ENCODE measurements at places on chromosomes 4 and X.

DNA sequence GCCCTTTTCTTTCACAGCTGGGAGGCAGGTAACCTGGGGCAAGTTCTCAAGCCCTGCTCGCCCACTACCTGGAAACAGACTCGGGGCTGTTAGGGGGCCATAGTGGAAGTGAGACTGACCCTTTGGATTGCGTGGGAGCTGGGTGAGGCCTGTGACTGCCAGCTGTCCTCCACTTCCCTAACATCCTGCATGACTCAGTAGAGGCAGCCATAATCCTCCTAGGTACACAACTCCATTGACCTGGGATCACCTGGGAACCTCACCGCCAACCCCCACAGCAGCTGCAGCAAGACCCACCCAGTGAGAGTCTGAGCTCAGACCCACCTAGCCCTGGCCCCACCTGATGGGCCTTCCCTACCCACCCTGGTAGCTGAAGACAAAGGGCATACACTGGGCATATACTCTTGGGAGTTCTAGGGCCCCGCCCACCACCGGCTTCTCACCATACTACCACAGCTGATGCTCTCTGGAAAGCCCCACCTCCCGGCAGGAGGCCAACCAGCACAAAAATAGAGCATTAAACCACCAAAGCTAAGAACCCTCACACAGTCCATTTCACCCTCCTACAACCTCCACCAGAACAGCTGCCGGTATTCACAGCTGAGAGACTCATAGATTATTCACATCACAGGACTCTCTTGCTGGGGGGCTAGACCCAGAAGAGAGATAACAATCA lies 61.1 kb upstream of the DCTD start:
- no peak for DNase-seq

GRCh38 chr4:7335344-7336066 lies 99.2 kb downstream of the PSAPL1 start:
- DNase-seq, result peak; percentile 57

DNA sequence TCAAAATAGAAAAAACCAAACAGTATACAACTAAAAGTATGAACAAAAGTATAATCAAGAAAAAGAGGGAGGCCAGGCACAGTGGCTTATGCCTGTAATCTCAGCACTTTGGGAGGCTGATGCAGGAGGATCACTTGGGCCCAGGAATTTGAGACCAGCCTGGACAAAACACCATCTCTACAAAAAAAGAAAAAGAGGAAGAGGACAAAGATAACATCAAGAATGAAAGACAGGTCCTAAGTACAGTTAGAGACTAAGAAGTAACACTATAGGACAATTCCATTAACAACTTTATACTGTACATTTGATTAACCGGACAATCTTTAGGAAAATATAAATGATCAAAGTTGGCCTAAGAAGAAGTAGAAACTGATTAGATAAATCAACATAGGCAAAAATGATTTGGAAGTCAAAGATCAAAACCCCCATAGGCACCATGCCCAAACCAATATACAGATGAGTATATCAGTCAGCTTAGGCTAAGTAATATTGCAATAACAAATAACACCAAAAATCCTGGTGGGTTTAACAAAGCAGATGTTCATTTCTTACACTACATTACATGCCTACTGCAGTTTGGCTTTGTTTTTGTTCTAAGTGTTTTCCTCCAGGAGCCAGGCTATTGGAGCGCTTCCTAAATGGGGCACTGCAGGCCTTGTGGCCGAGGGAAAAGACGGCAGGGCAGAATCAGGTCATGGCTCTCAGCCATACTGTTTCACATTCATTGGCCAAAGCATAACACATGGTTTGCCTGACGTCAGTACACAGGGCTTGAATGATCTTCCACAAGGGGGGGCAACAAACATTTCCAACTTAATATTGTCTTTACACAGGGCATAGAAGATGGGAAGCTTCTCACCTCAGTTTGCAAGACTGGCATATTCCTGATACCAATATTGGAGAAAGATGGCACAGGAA lies 42.2 kb upstream of the HGFAC start:
- no peak for DNase-seq

GRCh38 chrX:455673-456072 lies 69.0 kb upstream of the PPP2R3B start:
- no peak for DNase-seq

DNA sequence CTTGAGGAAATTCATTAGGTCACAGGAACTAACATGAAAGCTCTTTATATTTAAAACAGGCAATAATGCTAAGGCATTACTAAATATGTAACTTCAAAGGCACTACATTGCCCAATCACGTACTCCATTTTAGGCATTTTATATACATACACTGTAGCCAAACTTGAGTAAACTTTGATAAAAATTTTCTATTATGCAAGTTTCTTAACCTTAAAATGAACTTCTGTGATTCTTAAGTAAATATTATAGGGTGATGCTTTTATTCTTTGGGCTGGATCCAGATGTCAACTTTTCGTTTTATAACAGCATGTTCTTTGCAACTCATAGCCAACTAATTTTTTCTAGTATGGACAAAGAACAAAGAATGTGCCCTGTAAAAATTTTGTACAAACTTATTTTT lies 28.3 kb upstream of the MAP9 start:
- no peak for DNase-seq

GRCh38 chr4:116059361-116059760 lies 945.9 kb upstream of the NDST4 start:
- DNase-seq, result no peak

- DNase-seq, result no peak
Measured at GRCh38 chrX:71105628-71106027, 912 bp downstream of the CXorf65 start.

- no peak for DNase-seq
Measured at GRCh38 chrX:44062840-44063239, 89.7 kb upstream of the NDP start.

GRCh38 chrX:118975831-118976598 lies 1.6 kb downstream of the LONRF3 start:
- peak; percentile 72 for DNase-seq

- DNase-seq, result no peak
Measured at GRCh38 chrX:78839711-78840110, 92.2 kb downstream of the LPAR4 start.

DNA sequence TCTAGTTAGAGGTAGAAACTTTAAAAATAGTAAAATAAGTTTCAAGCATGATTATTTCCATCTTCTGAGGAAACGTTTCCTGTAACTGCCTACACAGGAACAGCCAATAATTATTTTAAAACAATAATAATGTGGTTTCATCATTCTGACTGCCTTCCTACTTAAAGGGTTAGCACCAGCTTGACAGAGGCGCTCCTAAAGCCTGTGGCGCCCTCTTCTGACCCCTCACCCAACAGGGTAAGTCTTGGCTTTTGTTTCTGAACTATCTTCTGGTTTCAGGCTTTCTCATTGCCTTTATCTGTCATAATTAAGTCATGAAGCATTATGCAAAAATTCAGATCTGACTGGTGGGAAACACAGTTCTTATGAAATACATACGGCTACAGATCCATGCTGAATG lies 96.7 kb downstream of the ITM2A start:
- peak; percentile 71 for DNase-seq

- no peak for DNase-seq
Measured at GRCh38 chr4:5905714-5906113, 12.8 kb upstream of the CRMP1 start.

- peak; percentile 35 for DNase-seq
Measured at GRCh38 chr4:76197971-76198410, 15.6 kb downstream of the SCARB2 start.

- no peak for DNase-seq
Measured at GRCh38 chr4:53068755-53069330, 206.7 kb downstream of the RASL11B start.

DNA sequence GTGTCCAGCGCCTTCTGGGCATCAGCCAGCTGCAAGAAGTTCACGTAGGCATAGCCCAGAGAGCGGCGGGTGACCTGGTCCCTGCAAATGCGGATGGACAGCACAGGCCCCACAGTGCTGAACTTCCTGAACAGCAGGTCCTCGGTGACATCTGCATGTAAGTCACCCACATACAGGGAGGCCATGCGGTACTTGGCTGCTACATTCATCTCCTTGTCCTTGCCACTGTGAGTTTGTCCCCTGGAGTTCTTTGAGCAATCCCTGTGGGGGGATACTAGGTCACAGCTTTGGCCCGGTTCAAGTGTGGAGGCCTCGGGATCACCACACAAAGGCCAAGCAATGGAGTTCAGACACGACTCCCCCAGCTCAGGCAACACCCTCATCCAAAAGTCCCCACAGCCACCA lies 776 bp downstream of the PABPC4L start:
- no peak for DNase-seq

GRCh38 chrX:149284616-149285015 lies 220.5 kb downstream of the IDS start:
- no peak for DNase-seq

DNA sequence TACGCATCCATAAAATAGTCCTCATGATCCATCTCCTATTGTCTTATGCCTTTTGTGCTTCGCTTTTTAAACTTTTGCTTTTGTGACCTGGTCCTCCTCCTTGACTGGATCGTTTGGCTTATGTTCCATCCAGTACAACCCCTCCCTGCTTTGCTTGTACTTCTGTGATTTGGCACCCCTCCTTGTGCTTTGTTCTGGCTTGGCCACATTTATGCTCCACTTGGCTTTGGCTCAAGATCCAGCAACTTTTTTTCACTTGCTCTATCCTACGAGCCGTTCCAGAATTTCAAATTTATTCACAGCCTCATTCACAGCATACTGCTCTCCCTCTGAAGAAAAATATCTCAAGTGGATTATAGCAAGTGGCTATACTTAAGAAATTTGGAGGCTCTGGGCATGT lies 28.0 kb upstream of the GLRA2 start:
- no peak for DNase-seq

GRCh38 chrX:95860127-95860526 lies 824.5 kb upstream of the DIAPH2 start:
- DNase-seq, result no peak

DNA sequence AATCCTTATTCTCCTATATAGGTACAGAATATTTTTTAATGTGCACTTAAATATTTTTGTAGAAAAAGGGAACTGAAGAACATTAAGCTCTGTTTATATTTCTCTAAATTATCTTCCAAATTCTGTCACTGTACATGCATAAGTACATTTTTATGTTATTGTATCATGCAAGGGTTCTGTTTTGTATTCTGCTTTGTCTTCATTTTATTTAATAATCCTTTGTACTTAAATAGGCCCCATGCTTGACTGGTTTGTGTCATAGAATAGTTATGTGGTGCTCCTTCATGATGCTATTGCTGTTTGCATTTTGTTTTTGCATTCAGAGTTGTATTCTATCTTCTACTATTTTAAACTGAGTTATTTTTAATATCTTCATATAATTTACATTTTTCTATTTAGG lies 111.9 kb upstream of the EDNRA start:
- DNase-seq, result no peak

- no peak for DNase-seq
Measured at GRCh38 chr4:87054900-87055299, 120.1 kb downstream of the AFF1 start.

DNA sequence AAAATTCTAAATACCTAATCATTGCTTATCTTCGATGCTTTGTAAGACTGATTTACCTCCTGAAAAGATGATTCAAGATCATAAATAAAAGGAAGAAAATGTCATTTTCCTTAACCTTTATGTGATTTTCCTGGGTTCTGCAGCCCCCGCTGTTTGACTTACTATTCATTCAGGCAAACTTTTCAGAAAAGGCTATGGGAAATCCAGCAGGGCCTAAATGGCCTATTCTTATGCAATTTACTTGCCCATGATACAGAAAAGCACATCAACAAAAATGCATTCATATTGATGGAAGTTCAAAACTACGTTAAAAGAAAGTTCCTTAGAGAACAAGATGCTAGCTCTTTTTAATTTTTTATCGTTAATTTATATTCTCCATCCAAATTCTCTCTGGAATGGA lies 51.2 kb downstream of the TMEM144 start:
- DNase-seq, result no peak

DNA sequence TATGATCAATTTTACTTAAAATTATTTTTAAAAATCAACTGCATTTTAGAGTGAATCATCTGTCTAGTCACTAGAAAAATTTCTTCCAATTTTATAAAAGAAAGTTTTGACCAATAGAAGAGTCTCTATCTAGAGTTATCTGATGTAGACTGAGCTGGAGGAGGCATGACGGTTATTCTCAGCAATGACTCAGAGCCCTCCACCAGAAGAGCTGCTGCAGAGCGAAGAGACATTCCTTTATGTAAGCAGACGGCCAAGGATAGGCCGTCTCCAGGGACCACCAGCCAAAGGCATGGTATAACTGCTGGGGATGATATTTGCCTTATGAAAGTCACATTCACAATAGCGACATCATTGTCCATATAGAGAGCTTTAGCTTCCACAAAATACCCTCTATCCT lies 23.0 kb downstream of the LDB2 start:
- DNase-seq, result no peak

DNA sequence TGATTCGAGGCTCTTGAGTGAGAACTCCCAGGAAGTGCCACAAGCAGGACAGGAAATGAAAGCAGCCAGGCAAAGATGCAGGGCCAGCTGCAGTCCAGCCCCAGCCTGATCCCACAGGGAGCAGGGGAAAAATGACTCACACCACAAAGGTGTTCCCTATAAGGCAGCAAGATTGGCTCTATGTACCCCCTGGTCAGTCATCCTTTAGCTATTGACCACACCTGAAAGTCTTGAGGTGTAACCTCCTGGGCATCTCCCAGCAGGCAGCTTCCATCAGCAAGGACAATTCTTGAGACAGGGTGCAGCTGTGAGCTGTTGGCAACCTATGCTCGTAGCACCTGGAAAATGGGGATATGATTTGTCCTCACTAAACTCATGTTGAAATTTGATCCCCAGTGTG lies 27.9 kb upstream of the EXOC1L start:
- no peak for DNase-seq

- no peak for DNase-seq
Measured at GRCh38 chrX:133783274-133783673, 202.1 kb downstream of the GPC3 start.

DNA sequence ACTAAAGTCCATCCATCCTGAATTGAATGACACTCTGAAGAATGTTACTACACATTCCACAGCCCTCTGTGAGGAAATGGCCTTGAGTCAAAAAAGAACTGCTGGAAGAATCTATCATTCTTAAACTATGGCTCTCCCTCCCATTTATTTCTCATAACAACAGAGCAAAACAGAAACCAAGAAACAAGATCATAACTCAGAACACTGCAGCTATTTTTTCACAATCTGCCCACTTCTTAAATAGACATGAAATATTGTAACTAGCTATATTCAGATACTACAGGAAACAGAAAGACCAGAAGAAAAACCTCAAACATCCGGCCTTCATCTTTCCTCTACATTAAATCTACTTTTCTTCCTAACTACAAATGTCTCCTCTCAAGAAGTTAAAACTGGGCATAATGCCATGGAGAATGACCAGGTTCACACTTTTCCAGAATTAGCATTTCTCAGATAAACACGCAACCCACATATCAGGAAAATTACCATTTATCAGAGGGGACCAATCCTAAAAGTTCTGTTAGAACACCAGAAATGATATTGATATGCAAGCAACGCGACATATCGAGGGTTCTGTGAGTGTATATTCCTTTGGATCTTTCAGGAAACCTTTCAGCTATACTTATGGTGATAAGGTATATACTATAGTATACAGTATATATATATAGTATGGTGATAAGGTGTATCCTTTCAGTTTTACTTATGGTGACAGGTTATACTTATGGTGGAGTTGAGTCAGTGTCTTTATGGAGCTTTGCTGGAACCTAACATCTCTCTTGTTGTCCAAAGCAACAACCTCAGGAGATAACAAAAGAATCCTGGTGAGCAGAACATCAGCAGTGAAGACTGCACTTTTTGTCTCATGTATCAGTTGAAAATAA lies 60.4 kb upstream of the IRF2 start:
- DNase-seq, result no peak

GRCh38 chr4:184573701-184574100 lies 75.5 kb downstream of the CASP3 start:
- DNase-seq, result no peak

GRCh38 chr4:87204559-87204958 lies 15.9 kb downstream of the KLHL8 start:
- no peak for DNase-seq
